Stimulated activated CD8-positive, alpha-beta memory T cell treated with anti-CD3 and anti-CD28 coated beads, Interleukin-2, amount 100 ng/mL, for 1 hour (primary cell): ENCODE measurements at places on chromosomes 2 and 18.

DNA sequence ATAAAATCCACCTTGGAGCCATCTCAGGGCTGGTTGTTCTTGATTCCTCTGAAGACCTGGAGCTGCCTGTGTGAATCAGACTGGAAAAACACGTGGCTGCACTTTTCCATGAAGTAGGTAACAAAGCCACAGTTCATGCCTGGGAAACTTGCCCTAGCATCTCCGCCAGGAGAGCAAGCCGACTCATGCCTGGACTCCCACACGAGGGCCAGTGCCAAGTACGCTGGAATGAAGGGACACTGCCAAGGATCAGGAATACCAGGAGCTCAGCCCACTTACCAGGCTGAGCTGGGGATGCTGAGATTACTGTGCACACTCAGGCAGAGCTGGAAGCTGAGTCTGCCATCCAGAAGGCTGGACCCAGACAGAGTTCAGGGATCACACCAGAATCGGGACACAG is 10.9 kb upstream of the FHL2 start:
- no peak for DNase-seq

- no peak for DNase-seq
Measured at GRCh38 chr2:222136106-222136630, 162.6 kb downstream of the PAX3 start.

GRCh38 chr18:33291539-33291938 is 149.0 kb downstream of the CCDC178 start:
- DNase-seq, result no peak

GRCh38 chr2:40201425-40201824 is 250.5 kb downstream of the SLC8A1 start:
- no peak for DNase-seq

DNA sequence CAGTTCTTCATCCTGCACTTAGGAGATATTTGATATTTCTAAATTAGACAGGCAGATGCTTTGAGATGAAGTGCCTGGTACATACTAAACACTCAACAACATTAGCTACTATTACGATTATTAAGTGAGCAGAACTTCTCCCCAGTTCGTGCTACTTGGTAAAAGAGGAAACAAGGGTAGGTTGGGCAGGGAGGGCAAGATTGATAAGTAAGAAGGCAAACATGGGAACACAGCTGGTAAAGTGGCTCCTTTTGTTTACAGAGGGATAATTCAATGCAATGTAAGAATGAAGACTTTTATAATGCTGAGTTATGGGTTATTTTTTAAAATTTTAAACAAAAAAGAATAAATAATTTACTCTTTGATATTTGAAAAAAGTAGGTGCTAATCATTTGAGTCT is 15.9 kb upstream of the WIPF1 start:
- DNase-seq, result no peak
